Hematopoietic multipotent progenitor cell (in vitro differentiated cells): ENCODE measurements at places on chromosomes 13 and 19. TPM values are rescaled to one million over a fixed set of nuclear protein-coding genes. Genes with fewer than 3 reads are reported as not detected.

Gene LYPD3
- 1.1 TPM for total RNA-seq

Gene WDR62
- total RNA-seq, result 5.9 TPM

Gene CRX
- total RNA-seq, result not detected

Gene AMER2
- total RNA-seq, result under 0.01 TPM

Gene EPSTI1
- total RNA-seq, result 21.0 TPM

Gene TTYH1
- 0.81 TPM for total RNA-seq

Gene FOXA3
- 1.6 TPM for total RNA-seq

Gene SHC2
- under 0.01 TPM for total RNA-seq

Gene CKAP2
- 11.8 TPM for total RNA-seq

Gene METTL21C
- total RNA-seq, result not detected

Gene IGSF23
- total RNA-seq, result not detected

Gene CTXN1
- 1.9 TPM for total RNA-seq

Gene KLC3
- under 0.01 TPM for total RNA-seq

Gene ZNF181
- total RNA-seq, result 15.6 TPM

Gene TGFBR3L
- not detected for total RNA-seq

Gene RANBP3
- 61.9 TPM for total RNA-seq

Gene FGF21
- not detected for total RNA-seq

Gene CATSPERD
- total RNA-seq, result not detected

Gene FGF22
- total RNA-seq, result under 0.01 TPM

Gene PLIN4
- under 0.01 TPM for total RNA-seq

Gene KLK15
- not detected for total RNA-seq

Gene CLEC4M
- total RNA-seq, result under 0.01 TPM

Gene IGFL1
- not detected for total RNA-seq

Gene LEUTX
- not detected for total RNA-seq

Gene GRK1
- total RNA-seq, result under 0.01 TPM

Gene CBARP
- total RNA-seq, result 0.27 TPM

Gene TMEM150B
- 5.4 TPM for total RNA-seq

Gene CAMSAP3
- total RNA-seq, result 3.0 TPM

Gene WASF3
- total RNA-seq, result 0.81 TPM

Gene TMEM221
- under 0.01 TPM for total RNA-seq
